ENCODE measurements at places on chromosomes 1 and 21.
A peak's percentile ranks its signal among the peaks of the same experiment; 100 is the strongest.

DNA sequence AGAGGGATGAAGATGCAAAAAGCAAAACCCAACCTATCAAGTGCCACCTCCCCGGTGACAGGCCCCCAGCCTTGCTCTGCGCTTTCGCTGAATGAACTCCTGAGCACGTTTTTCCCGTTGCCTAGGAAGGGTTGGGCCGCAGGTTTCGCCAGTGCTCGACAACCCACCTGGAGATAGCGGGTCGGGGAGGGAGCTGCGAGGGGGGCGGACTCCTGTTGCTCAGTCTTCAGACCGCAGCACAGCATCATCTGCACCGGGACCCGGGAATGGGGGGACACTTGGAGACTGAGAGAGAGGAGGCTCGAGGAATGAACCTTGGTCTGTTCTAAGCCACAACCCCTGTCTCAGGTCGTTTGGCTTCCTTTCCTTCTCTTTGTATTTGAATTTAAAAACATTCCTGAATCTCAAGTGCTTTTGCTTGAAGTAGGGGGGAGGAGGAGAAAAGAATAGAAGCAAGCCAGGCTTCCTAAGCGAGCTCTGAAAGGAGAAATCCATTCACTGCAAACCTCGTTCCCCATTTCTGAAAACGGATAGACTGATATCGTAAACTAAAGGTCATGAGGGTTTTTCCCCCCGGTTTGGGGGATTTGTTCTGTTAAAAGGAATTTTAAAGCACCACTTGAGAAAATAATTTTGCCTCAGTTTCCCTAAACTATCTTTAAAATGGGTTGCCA, 1.2 kb downstream of the AK5 start:
- peak; percentile 25 for DNase-seq

DNA sequence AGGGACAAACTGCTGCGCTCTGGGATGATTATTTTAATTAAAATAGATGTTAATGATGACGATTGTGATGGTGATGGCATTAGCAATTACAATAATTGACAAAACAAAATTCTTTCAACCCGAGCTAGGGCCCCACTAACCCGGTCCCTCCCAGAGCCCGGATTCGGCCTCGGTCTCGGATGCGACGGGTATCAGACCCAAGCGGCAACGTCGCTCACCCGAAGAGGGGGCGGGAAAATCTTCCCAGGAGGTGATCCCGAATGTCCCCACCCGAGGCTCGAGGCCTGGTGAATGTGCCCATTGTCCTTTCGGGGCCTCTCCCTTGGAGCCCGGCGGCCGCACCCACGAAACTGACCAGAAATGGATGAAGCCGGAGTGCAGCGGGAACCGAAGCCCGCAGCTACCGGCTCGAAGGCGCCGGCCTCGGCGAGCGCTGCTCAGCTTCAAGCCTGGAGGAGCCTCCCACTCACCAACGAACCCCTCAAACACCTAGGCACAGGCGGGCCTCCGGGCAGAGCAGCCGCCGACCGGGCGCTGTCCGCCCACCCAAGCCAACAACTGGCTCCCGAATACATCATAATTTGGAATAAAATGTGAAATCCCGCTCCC, 1.2 kb downstream of the TAL1 start:
- no peak for DNase-seq

GRCh38 chr1:30837653-30838052, 70.9 kb downstream of the SDC3 start:
- DNase-seq: no peak

- DNase-seq: no peak
These were observed 21.8 kb downstream of the COA7 start for GRCh38 chr1:52676249-52676903.

DNA sequence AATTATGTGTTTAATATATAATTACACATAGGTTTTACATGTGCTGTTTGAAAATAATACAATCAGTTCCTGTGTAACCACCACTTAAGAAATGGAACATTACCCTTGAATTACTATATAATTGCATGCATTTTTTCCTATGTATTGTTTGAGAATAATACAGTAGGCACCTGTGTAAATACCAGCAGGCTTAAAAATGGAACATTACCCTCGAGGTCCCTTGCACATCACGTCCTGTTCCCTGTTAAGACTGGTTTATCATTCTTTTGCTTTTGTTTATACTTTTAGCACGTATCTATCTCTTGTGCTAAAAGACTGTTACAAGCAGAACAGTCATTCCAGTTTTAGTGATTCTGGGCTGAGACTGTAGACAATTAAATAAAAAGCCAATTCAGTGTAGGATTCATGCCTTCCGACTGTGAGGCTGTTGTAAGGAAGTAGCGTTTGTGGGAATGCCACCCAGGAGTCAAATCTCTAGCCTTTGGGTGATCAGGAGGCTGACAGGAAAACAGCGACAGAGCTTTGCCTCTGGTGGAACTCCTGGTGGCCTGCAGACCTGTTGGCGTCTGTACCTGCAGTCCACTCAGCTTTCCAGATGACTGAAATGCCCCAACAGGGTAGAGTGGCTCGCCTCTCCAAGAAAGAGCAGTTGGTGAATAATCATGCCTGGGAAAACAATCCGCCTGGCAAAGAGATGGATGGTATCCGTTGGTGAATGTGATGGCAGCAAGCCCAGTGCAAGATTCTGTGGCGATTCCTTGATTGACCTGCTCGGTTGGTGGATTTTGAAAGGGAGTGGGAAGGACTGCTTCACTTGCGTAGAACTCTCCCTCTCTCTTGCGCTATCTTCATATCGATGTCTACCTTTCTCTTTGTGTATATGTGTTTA, 58.0 kb downstream of the DISC1 start:
- no peak for DNase-seq

GRCh38 chr21:29005696-29006095, 13.0 kb upstream of the LTN1 start:
- no peak for DNase-seq

DNA sequence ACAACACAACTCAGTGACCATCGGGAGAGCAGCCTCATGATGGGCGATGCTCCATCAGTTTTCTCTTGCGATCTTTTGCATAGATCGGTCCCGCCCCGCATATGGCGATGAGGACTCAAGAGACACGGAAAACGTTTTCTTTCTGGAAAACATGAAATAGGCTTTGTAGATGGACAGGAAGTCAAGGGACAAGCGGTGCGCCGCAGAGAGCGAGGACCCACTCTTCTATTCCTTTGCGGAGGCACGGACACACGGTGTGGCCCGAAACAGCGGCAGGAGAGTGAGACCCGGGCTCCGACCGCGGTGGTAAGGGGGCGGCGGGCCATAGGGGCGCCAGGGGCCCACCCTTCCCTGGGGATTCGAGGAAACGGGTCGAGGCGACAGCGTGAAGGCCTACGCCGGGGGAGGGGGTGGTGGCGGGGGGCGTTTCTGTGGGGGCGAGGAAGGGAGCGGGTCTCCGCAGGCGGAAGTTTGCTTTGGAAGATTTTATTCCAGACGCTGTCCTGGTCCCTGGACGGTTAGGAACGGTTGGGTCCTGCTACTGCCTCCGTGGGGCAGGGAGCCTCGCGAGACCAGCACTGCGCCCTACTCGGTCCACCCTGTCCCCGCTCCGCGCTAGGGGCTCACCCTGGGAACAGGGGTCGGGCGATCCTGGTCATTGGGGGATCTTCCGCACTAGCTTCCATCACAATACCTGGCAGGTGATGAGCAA, 796 bp upstream of the TDRKH start:
- DNase-seq: no peak

- no peak for DNase-seq
These were observed 153.5 kb upstream of the SOD1 start for GRCh38 chr21:31505975-31506374.

DNA sequence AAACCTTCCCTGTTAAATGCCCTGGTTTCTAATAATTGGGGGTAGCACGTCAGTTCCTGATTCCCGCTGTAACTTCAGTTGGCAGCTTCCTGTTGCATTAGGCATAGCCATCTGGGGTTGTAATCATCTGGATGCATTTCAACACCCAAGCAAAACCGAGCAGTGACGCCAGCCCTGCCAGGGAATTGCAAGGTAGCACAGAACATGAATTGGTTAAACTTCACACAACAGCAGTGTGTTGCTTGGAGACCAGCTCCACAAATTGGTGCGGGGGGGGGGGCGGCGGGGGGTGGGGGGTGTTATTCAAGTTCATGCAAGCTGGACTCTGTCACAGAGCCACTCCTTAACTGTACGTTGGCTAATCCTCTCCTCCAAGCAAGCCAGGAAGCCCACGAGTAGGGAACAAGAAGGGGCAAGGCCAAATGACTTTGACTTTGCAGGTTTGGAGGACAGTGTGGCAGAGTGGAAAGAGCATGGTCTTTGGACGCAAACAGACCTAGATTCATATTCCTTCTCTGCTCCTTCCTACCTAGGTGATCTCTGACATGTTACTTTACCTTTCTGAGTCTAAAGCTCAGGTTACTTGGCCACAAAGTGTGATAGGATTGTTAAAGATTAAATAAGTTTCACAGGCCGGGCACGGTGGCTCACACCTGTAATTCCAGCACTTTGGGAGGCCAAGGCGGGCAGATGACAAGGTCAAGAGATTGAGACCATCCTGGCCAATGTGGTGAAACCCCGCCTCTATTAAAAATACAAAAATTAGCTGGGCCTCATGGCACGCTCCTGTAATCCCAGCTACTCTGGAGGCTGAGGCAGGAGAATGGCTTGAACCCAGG, 4.7 kb downstream of the LAX1 start:
- DNase-seq: no peak

DNA sequence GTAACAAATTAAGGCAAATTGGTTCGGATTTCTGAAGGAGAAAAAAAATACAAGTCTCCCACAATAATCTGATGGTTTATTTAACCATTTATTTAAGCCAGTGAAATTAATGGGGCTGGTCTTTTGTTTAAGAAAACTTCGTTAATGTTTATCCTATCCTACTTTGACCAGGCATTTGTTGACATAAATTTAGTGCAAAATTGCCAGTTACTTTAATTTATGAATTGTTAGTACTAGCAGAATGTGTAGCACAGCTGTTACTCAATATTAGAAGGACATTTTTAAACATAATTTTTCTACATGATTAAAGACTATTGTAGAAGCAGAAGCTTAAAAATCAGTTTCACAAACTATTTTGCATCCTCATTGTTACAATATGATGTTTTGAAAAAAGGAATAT, 687.6 kb upstream of the PTBP2 start:
- DNase-seq: no peak

GRCh38 chr1:43914576-43915525, 18.8 kb upstream of the ARTN start:
- DNase-seq: no peak

GRCh38 chr1:233730380-233730779, 116.5 kb downstream of the KCNK1 start:
- DNase-seq: no peak

DNA sequence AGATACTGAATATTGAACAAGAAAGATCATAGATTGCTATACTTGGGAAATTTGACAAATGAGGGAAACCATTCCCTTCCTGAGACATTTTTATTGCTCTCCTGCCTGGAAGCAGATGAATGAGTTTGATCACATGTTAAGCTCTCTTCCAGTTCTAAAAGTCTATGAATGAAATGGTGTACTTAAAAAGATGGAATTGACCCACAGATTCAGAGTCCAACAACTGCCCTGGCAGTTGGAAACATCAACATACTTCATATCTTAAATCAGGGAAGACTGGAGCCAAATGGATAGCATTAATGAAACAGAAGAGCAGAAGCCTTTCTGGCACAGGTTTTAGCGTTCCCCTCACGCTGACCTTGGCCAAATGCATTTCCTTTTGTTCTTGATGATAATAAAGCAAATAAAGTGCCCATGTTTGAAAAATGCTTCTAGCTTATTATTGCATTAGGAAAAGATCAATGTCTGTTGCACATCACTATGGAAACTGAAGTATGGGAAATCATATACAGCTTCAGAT, 142.6 kb downstream of the ESRRG start:
- no peak for DNase-seq

DNA sequence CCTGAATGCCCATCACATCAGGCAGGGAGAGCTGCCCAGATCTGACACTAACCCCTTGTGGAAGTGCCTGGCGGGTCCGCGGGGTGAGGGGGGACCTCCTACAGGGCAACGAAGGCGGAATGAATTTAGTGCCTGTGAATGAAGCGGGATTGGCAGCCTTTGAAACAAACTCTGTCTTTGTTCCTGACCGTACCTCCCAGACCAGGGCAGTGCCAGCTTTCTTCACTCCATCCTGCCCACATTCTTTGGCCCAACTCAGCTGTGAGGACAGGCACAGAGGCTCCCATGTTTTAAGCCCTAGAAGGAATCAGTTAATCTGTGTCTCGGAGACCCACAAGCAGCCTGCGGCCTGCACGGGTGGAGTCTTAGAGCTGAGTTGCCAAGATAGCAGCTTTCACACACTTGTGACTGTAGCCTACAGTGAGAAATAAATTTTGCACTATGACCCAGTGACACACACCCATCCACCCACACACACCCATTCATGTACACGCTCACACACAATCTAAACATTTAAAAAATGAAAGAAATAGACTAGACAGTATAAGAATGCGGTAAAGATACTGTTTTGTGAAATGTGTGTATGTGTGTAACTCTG, 60.1 kb upstream of the USP24 start:
- no peak for DNase-seq

DNA sequence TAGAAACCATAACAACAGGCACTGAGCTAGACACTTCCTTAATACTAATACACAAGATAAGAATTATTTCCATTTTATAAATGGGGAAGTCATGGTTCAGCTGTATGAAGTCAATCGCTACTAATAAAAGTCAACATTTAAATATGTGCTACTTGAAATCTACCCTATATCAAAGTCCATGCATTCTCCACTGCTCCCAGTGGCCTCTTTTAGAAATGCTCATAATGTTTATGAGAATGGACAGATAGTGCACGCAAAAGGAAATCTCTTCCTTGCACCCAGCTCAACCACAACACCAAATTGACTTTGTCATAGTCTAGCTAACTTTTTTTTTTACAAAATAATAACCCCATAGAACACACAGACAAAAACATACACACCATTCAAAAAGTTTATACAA, 281.7 kb upstream of the CXADR start:
- DNase-seq: no peak

DNA sequence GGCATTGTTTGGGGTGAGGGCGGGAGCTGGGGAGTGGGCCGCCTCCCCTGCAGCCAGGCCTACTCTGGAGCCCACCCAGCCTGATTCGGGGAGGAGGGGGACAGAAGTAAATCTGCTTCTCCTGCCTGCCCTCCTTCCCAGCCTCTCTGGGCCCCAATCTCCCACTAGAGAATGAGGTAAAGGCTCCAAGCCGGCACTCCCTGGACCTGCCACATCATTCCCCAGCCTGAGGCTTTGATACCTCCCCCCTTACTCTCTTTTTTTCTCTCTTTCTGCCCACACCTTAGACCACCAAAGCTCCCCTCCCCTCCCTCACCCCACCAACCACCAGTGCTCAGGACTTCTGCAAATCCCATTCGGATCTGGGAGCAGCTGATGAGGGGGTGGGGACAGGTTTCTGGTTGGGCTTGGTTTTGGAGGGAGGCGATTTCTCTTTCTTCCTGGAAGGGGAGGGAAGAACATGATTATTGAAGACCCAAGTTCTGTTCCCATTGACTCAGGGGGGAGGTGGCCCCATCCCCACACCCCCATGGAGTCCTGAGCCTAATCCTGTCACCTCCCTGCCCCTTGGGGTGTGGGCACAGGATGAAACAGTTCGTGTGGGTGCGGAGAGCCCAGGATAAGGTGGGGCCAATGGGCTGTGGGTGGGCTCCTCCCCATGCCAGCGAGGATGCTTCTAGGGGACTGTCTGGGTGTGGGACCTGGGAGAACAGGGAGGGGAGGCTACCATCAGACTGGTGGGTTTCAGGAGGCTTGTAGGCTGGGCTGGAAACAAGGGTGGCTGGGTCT, 1.3 kb downstream of the MAP7D1 start:
- DNase-seq: peak; percentile 39

Measured in CD8-positive, alpha-beta T cell (primary cell).